ENCODE measurements at places on chromosomes 12 and 14.

GRCh38 chr12:69476276-69477017 lies 6.3 kb downstream of the FRS2 start:
- DNase-seq, result peak; percentile 58

- no peak for DNase-seq
Measured at GRCh38 chr14:64388533-64389285, 556 bp downstream of the MTHFD1 start.

DNA sequence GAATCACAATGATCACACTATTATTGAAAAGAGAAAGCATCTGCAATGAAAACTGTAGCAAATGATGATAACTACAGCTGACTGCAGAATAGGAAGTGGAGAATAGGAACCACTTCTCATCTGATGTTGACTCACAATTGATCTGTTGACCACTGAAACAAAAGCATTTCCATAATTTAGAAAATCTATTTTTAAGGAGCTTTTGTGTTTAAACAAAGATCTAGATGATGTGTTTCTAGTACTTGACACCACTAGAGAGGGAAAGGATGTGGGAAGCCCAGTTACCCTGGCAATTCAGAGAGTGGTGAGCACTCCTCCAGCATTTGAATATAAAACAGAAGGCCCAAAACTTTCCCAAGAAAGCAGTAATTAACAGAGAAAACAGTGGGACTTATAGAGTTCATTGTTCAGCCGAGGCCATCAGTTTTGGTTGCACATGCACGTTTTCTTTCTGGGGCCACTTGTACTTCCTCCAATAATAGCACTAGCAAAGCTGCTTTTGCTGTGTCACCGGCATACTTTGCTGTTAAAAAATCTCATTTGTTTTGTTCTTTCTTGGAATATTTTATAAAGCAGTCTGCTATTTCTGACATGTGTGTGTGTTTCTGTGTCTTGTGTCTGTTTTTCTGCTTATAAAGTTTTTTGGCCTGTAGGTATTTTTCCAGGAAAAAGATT lies 76.1 kb upstream of the HECTD1 start:
- DNase-seq, result no peak

GRCh38 chr12:16020031-16020430 lies 108.9 kb downstream of the DERA start:
- DNase-seq, result no peak

GRCh38 chr14:38944691-38945090 lies 158.3 kb downstream of the SEC23A start:
- DNase-seq, result peak; percentile 61

DNA sequence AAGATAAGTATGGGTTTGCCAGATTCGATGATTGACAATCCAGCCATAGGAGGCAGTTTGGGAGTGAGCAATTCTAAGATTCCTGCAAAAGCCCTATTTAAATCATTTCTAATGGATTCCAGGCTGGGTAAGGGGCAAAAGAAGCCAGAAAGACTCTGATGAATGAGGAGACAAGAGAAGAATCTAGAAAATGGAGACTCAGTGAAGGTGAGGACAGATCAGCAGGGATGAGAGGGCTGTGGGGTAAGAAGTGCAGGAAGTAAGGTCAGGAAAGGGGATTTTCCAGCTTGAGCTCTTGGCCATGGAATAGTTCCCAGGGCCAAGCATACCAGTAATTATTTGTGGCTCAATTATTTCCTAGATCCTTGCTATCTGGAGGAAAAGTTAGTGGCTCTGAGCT lies 87.3 kb downstream of the TMX1 start:
- DNase-seq, result no peak

DNA sequence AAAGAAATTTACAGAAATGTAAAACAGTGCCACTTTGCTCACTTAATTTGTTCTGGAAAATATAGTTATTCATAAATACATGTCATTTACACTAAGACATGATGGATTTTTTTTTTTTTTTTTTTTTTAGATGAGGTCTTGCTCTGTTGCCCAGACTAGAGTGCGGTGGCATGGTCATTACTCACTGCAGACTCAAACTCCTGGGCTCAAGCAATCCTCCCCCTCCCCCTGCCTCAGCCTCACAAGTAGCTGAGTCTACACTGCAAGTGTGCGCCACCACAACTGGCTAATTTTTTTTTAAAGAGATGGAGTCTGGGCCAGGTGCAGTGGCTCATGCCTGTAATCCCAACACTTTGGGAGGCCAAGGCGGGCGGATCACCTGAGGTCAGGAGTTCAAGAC lies 101.2 kb downstream of the PPP2R5C start:
- no peak for DNase-seq

DNA sequence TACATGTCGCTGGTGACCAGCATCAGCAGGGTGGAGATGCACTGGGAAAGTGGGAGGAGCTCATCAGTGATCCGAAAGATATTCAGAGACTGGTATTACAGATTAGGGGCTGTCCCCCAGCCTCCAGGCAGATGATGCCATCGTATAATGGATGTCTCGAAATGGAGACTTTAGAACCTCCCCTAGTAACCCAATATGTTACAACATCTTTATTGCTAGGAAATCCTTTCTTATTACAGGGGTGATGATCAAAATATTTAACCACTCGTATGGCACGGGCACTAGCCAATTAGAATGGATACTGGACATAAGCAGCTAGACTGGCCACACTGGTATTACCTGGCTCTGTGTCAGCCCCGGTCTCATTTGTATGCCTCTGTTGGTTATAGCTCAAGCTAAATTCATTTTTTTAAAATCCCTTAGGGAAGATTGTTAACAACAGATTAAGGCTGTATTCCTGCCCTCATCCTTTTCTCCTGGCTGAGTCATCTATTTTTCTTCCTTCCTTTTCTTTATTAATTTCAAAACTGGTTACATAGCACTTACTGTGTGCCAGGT lies 10.8 kb upstream of the CEBPE start:
- no peak for DNase-seq

- no peak for DNase-seq
Measured at GRCh38 chr14:52080808-52081755, 12.2 kb upstream of the NID2 start.

DNA sequence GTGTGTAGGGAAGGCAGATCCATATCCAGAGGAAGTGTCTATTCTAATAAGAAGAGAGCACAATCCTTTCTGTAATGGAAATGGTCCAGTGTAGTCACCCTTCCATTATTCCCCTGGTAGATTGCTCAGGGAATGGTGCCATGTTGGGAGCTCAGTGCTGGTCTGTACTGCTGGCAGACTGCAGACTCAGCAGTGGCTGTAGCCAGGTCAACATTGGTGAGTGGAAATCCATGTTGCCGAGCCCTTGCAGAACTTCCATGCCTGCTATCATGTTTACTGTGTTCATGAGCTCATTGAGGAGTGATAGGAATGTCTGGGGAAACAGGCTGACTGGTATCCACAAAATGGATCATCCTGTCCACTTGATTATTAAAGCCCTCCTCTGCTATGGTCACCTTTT lies 128.7 kb downstream of the MIPOL1 start:
- no peak for DNase-seq

DNA sequence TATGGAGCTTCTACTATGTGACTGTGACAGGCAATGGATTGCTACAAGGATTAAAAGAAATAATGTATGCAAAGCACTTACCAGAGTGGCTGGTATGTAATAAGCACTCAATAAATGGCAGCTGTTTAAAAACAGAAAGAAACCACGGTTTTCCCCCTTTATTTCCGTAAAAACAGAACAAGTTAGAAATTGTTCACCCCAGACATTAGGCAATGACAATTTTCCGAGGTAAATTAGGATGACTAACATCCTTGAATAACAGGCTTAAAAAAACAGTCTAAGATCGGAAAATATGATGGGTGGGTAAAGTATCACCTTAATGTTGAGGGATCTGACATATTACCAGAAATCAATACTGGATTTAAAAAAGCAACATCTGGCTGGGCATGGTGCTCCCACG lies 20.9 kb upstream of the CNIH1 start:
- no peak for DNase-seq

GRCh38 chr12:62714774-62715721 lies 219.9 kb downstream of the PPM1H start:
- peak; percentile 74 for DNase-seq

GRCh38 chr12:99618657-99619056 lies 28.9 kb upstream of the GARIN6 start:
- no peak for DNase-seq

GRCh38 chr12:112148031-112148513 lies 22.7 kb downstream of the TRAFD1 start:
- no peak for DNase-seq

DNA sequence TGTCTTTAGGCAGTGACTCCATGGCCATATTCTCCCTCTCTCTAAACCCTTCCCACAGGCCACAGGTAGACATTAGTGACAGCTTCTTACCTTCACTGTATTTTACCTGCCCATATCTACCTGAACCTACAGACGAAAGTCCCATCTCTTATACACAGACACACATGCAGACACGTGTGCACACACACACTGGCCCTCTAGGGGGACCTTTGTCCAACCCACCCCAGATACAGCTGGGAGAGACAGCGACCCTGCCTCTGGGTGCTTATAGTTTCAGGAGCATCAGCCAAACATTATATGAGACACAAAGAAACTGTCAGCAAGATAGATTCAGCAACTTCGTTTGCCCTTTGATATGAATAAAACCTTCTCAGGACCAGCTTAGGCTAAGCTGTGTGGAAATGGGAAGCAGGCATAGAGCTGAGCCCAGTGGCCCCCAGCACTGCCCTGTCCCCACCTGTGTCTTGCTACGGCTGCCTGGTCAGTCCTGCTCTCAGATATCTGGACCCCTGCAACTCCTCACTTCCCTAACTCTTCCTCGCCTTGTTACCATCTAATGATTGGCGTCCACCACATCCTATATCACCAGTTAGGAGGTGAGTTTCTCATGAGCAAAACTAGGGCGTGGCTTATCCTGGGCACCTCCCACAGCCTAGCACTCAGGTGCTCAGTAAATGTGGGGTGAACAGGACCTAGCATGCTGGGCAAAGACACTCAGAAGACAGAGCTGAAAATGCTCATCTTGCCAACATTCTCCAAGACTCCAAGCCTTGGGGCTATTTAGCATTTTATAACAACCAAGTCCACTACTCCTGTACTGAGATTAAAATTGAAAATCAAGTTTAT lies 12.0 kb upstream of the CD9 start:
- DNase-seq, result no peak

GRCh38 chr14:102278631-102278935 lies 26.4 kb downstream of the MOK start:
- no peak for DNase-seq

- DNase-seq, result no peak
Measured at GRCh38 chr14:61191733-61192132, 89.4 kb downstream of the TMEM30B start.

- DNase-seq, result no peak
Measured at GRCh38 chr14:78968265-78968664, 798.1 kb downstream of the NRXN3 start.

DNA sequence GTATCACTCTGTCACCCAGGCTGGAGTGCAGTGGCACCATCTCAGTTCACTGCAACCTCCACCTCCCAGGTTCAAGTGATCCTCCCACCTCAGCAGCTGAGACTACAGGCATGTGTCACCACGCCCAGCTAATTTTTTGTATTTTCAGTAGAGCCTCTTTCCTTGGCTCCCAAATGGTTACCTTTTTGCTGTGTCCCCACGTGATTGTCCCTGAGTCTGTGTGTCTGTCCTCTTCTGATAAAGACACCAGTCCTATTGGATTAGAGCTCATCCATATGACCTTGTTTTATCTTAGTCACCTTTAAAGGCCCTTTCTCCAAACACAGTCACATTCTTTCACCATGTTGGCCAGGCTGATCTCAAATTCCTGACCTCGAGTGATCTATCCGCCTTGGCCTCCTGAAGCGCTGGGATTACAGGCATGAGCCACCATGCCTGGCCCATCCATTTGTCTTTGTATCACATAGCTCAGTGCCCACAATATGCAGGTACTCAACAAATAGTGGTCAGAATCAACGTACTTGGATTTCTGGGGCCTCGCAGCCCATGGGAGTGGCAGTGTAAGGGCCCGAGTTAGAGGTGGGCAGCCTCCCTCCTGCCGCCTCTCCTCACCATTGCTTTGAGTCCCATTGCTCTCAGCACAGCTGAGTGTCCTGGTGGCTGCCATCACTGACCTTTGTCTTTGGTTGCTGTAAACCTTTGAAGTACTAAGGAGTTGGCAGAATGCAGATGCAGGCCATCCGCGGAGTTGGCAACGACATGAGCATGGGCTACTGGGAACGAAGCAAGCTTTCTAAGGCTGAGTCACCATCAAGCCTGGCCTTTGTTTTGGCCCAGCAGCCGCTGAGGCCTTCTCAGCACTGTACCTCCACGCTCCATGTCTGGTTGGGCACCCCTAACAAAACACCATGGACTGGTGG lies 9.3 kb downstream of the TPCN1 start:
- no peak for DNase-seq

DNA sequence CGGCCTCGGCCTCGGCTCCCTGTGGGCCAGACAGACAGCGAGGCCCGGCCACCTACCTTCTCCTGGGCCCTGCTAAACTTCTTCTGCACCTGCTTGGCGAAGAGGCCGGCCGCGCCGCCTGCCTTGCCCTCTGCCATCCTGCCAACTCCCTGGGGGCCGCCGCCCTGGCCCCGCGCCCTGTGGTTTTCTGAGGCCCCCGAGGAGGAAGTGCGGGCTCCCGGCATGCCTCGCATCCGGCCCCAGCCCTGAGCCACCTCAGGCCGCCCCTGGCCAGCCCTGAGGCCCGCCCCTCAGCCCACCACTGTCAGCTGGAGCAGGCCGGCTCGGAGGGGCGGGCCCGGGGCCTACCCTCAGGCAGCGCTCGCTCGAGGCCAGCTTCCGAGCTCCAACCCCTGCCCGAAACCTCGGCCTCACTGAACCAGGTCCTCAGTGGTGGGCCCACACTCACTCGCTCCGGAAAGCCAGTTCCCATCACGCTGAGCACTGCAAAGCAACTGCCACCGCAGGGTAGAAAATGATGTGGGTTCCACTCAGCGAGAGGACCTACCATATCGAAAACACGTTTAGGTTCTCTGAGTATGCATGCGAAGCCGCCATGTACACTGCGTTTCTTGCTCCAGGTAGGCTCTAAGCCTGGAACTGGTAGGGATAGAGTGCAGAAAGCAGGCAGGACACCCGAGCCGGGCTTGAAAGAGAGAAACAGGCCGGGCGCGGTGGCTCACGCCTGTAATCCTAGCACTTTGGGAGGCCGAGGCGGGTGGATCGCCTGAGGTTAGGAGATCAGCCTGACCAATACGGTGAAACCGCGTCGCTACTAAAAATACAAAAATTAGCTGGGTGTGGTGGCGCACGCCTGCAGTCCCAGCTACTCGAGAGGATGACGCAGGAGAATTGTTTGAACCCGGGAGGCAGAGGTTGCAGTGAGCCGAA lies at the start of gene BIN2:
BIN2 (minus strand) TSS at position 209 of the 930 bp plus-strand sequence; CDS start at position 137, 72 bp downstream.
- DNase-seq, result peak; percentile 38

DNA sequence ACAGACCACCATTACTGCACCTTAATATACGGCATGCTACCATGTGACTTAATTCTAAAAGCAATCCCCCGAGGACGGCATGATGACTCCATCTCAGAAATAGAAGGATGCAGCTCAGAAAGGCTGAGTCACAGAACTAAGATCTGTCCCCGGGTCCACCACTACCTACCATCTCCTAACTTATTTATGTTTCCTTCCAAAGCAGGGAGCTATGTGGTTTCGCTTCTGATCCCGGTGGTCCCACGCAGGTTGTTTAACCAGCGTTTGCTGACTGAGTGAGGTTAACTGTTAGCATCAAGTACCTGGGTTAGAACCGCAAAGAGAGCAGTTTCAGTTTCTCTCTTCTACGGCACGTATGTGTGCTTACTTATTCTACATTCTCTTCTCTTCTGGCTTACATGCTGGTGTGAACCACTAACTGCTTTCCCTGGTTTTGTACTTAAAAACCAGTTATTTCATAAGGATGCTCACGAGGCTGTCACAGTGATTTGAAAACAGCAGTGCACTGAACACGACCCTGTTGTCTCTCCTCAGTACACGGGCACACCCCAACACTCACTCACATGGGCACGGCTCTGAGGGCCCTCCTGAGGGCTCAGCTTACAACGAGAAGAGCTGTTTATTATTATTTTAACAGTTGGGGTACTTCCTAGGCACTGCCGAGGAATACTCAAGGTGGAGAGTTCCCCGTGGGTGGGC lies 66.7 kb downstream of the CCDC88C start:
- DNase-seq, result no peak

Data from Ammon's horn (tissue), 1 donor.